ENCODE measurements at places on chromosomes 12 and 14. TPM values are rescaled to one million over a fixed set of nuclear protein-coding genes. Genes with fewer than 3 reads are reported as not detected.

- DNase-seq: peak; percentile 8
Observed at GRCh38 chr12:69685810-69686209, 13.3 kb downstream of the BEST3 start.

GRCh38 chr14:50397390-50398188, 908 bp upstream of the CDKL1 start:
- no peak for DNase-seq

GRCh38 chr12:51192284-51192671, 19.3 kb upstream of the TFCP2 start:
- DNase-seq: no peak

DNA sequence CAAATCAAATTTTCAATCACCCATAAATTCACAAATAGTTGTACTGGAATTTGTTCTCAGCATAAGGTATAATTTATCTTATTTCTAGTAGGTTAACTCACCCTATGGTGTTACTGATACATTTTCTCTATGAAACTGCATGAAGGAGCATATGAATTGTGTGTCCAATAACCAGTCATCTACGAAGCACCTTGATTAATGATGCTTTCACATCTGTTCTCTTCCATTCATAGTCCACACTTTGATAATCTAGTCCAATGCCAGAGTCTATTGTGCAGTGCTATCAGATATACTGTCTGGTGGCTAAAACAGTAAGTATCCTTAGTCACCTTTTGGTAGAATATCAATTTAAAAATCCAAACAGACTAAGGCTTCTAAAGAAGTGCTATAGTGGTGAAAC, 876.0 kb downstream of the RPS29 start:
- no peak for DNase-seq

GRCh38 chr14:75113932-75114539, 12.8 kb downstream of the NEK9 start:
- DNase-seq: no peak

DNA sequence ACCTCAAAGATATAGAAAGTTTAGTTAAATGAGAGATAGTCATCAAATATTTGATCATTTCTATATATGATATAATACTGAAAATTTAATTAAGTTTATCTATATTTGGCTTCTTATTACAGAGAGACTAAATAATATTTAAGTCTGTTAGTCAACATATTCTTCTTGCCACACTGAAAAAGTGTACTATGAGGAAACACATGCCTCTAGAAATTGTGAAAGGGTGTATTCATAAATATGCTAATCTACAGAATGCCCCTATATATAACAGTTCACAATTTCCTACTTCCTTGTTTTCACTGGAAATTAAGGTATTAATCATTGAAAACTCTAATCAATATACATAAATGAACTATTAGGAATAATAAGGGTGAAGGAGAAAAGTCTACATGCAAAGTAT, 31.4 kb upstream of the ETV6 start:
- no peak for DNase-seq

- DNase-seq: no peak
Observed at GRCh38 chr14:76085358-76085757, 66.4 kb upstream of the GPATCH2L start.

The ANO2 gene
- 15.4 TPM for polyA plus RNA-seq

The CACNA1C gene
- not detected for polyA plus RNA-seq
